Temporal lobe (tissue), 4 donors: ENCODE measurements at places on chromosomes 3 and 15. TPM values are rescaled to one million over a fixed set of nuclear protein-coding genes. Genes with fewer than 3 reads are reported as not detected.

FAM43A gene
- total RNA-seq, result 2.5 TPM

CX3CR1 gene
- total RNA-seq, result 5.9 TPM

CLDN16 gene
- total RNA-seq, result 0.25 TPM

ATP2B2 gene
- 76.2 TPM for total RNA-seq

KBTBD12 gene
- 2.0 TPM for total RNA-seq

NME9 gene
- total RNA-seq, result 3.9 TPM

SLC38A3 gene
- 5.4 TPM for total RNA-seq

RLBP1 gene
- 0.98 TPM for total RNA-seq

MTFMT gene
- 15.7 TPM for total RNA-seq

APPL1 gene
- total RNA-seq, result 94.4 TPM

TNNC1 gene
- total RNA-seq, result 0.49 TPM

CASR gene
- total RNA-seq, result not detected

UBA3 gene
- total RNA-seq, result 76.2 TPM

PLCB2 gene
- 3.0 TPM for total RNA-seq

VPS8 gene
- 127 TPM for total RNA-seq

STRIT1 gene
- not detected for total RNA-seq

WDR49 gene
- total RNA-seq, result 6.9 TPM

ECE2 gene
- total RNA-seq, result 2.7 TPM

CHRFAM7A gene
- 2.7 TPM for total RNA-seq

AGBL1 gene
- 0.98 TPM for total RNA-seq

C15orf62 gene
- not detected for total RNA-seq

MYRIP gene
- total RNA-seq, result 8.6 TPM
